ENCODE measurements at places on chromosomes 5 and 9.

GRCh38 chr5:133425222-133425621 lies 187.1 kb downstream of the FSTL4 start:
- DNase-seq, result no peak

GRCh38 chr9:127854184-127854806 lies at the start of gene ENG:
ENG (minus strand) TSS chr9:127854658; CDS start chr9:127854355, 303 bp downstream.
- peak; percentile 76 for DNase-seq

- peak; percentile 24 for DNase-seq
Observed at GRCh38 chr5:159459951-159460538, 129.8 kb upstream of the IL12B start.

GRCh38 chr5:72328172-72328571 lies 8.0 kb downstream of the PTCD2 start:
- peak; percentile 38 for DNase-seq

DNA sequence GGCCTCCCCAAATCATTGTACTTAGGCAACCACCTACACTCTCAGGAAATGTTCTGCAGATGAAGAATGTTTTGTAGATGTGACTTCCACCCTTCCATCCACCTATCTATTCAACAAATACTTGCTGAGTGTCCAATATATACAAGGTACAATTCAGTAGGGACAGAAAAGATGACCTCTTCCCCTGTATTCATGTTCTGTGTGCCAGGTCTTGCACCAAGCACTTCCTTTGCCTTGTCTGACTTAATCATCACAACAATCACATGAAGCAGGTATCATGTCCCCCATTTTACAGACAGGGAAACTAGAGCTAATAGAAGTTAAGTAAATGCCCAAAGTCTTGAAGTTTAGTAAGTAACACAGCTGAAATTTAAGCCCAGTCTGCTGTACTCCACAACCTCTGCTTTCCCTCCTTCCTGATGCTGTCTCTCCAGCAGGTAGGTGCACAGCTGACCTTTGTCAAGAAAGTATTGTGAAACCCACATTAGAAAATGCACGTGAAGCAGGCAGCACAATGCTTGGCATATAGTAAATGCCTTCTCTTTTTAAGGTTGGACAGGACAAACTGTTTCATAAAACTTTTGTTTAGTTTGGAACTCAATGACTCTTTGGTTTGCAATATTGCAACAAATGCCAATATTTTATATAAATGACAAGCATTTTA lies 296.5 kb downstream of the DEPDC1B start:
- DNase-seq, result no peak

- DNase-seq, result peak; percentile 14
Observed at GRCh38 chr5:68170826-68171558, 44.6 kb upstream of the PIK3R1 start.

DNA sequence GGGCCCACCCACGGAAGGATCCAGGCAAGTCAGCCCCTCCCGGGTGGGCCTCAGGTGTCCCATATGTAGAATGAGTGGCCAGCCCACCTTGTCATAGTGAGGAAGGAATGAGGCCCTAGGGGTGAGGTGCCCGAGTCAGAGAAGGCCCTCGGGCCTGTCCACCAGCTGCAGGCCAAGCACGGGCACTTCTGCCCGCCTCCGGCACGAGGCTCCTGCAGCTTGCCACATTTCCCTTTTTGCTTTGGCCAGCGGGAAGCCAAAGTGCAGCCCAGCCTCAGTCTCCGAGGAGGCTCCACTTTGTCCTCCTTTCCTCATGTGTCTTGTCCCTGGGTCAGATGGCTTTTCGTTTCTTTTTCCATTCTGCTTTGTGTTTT lies 72.9 kb downstream of the PSMB7 start:
- no peak for DNase-seq

GRCh38 chr5:158724521-158725188 lies 375.1 kb downstream of the EBF1 start:
- no peak for DNase-seq

DNA sequence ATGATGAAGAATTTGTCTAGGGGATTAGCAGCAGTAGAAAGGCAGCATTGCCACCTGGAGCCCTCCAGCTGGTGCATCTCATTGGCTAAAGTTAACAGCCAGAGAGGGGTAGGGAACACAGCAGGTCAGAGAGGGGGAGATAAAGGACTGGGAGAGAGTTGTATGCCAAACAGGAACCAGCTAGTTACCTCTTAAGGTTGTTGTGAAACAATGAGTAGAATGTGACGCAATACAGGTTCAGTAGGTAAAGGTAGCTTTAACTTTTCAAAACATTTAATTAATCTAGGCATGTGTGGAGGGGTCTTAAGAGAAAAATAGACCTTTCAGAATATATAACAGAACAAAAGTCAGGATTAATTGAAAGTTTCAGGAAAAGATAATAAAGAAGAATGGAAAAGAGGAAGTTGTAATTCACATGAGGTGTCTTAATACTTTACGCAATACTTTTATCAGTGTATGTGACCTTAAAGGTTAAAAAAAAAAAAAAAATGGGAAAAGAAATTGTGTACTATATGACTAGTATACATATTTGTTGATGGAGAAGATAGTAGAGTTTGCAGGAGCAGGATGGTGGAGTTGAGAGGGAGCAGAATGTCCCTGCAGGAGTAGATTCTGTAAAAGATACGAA lies 14.3 kb downstream of the FBXO38 start:
- no peak for DNase-seq

GRCh38 chr9:71333321-71333720 lies 211.9 kb upstream of the TRPM3 start:
- no peak for DNase-seq

GRCh38 chr5:73443829-73444498 lies 4.6 kb downstream of the FOXD1 start:
- DNase-seq, result no peak

DNA sequence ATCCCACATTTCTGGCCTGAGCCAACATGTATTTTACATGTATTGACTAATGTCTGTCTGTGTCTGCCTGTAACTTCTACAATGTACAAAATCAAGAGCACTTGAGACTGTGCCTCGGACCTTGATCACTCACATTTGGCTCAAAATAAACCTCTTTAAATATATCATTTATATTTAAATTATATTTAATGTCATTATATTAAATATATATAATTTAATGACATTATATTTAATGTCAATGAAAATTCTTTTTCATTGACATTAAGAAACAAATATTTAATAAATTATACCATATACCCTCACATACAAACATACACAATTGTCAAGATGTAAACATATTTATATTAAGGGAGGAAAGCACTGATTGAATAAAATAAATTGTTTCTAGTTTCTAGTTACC lies 1099.8 kb upstream of the CDH18 start:
- no peak for DNase-seq

All from tongue (tissue), 3 donors.